ENCODE measurements at places on chromosomes 3 and 15.
A peak's percentile ranks its signal among the peaks of the same experiment; 100 is the strongest.

DNA sequence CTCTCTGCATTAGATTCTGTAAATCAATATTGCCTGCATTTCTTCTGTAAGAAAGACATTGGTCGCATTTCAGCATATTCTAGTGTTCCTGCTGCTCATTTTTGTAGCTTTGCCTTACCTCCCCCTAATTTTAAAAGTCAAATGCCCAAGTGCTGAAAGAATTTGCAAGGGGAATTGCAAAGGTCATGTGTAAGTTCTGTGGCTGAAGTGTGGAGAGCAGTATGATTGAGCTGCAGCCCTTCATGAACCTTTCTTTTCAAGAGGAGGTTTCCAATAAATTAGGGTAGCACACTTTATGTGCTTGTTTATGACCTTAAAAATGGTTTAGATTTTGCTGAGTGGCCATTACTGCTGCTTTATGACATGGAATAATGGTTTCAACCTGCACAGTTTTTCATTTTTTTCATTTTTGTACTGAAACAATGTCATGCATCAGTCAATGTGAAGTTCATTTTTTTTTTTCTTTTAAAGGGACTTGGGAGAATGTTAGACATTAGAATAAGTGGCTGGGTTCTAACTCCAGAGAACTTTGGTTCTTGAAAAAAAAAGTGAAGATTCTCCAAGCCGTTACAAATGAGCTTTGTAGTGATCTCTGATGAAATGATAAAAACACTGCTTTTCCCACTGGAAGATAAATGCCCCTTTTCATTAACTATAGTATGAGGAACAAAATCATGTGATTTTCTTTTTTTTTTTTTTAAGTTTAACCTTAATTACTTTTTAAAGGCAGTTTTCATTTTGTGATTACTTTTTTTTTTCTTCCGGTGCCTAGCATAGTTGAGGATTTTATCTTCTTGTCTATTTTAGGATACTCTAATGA is 99.6 kb downstream of the MITF start:
- DNase-seq = no peak

- no peak for DNase-seq
These were observed 3.0 kb upstream of the PHGR1 start for GRCh38 chr15:40347559-40348473.

- DNase-seq = no peak
These were observed 215.8 kb downstream of the RYR3 start for GRCh38 chr15:33526532-33526931.

- DNase-seq = no peak
These were observed 475 bp downstream of the FAM107A start for GRCh38 chr3:58576716-58577115.

- peak; percentile 76 for DNase-seq
These were observed 52.3 kb upstream of the BNIP2 start for GRCh38 chr15:59741274-59741906.

GRCh38 chr3:124780761-124781475 is 50.7 kb downstream of the UMPS start:
- DNase-seq = no peak

- peak; percentile 11 for DNase-seq
These were observed 60.9 kb downstream of the ASB7 start for GRCh38 chr15:100663086-100663914.

DNA sequence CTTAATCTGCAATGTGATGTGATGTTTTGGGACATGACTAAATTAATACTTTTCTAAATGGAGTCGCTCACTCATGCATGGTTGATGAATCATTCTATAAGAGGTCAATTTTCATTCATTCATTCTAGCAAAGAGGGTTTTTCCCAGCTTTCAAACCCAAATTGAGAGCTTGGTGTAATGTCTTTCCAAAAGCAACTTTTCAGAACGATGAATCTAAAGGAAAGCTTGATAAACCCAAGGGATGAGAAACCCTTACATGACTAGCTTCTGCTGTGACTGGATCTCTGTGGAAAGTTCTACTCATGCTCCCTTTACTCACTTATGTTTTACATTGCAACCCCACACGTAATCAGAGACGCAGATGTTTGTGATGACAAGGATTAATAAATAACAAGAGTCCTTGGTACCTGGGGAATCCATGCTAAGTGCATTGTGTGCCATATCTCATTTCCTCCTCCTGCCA is 47.7 kb downstream of the PDZRN3 start:
- DNase-seq = peak; percentile 28

Data from DMS53 (cell line).